Activated T-helper 1 cell treated with anti-CD3 and anti-CD28 coated beads, Interleukin-12 subunit alpha, Interleukin-12 subunit beta, Interleukin-2, Interleukin-4 antibody, amounts not matched to agents 30 ng/mL and 10 ng/mL and 1 ng/mL, durations not matched to agents 14 hours and 24 hours and 36 hours (primary cell): ENCODE measurements at places on chromosomes 6 and 20. TPM values are rescaled to one million over a fixed set of nuclear protein-coding genes. Genes with fewer than 3 reads are reported as not detected.
A peak's percentile ranks its signal among the peaks of the same experiment; 100 is the strongest.

GRCh38 chr20:41619360-41620100 lies 1.4 kb upstream of the CHD6 start:
- DNase-seq = no peak

Gene HCRTR2
- total RNA-seq = not detected in 2 replicates

Gene DLK2
- total RNA-seq = 1.5 and 2.0 TPM in 2 replicates

DNA sequence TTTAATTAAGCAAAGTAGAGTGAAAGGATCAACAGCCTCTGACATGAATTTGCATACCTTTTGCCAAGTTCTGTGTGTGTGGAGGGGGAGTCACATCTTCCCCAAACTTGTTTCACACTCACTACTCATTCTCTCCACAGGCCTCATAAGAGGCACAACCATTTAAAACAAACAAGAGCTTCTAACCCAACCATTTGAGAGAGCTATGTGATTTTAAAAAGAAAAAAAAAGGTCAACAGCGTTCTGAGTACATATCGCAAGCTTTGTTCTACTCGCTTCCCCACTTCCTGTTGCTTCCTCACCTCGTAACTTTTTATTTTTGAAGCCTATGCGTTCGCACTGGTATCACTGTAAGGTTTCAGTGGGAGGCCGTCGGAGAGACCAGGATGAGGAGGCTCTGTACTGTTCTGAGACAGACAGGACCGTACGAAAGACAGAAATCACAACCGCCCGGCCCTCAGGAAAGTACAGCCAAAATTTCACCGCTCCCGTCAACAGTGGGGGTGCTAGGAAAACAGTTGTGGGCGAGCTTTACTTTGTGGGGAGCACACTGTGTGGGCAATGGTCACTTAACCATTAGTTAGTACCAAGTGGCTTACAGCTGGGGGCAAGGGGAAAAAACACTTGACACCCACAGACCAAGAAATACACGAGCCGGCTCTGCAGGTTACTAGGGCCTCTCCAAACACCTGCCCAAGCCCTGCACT lies 61.3 kb downstream of the TRERF1 start:
- DNase-seq = peak; percentile 60

DNA sequence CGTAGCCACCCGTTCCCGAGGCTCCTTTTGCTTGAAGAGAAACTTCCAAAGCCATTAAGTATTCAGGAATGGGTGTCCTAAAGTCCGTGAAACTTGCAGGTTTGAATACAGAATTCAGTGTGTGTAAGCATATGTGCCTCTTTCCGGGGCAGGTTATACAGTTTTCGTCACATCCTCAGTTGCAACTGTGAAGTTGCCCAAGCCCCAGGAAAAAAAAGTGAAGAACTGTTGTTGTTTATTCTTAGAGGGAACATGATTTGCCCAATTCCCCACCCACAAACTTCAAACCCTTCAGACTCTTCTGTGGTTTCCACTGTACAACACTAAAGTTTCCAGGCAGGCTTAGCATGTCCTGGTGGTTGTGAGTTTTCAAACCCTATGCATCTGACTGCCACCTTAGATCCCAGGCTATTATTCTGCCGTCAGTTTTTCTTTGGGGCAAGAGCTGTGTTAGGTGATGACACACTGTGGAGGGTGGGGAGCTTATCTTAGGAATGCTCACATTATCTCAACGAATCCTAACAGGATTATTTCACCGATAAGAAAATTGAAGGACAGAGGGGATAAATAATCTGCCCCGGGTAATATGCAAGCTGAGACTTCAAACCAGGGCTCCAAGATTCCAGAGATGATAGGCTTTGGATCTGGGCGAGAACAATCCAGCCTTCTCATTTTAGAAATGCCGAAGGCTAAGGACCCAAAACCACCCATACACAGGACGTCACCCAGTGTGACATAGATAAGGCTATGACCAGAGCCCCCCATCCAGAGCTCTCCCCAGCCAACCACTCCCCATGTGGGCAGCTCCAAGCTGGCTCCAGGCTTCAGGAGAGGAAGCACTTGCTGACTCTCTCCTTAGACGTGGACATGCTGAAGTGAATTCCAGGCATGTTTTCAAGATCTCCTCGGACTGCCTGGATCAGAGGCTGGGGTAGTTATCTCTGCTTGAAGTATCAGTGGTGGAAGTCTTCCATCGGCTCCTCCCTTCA lies 81.7 kb upstream of the AFDN start:
- no peak for DNase-seq

DNA sequence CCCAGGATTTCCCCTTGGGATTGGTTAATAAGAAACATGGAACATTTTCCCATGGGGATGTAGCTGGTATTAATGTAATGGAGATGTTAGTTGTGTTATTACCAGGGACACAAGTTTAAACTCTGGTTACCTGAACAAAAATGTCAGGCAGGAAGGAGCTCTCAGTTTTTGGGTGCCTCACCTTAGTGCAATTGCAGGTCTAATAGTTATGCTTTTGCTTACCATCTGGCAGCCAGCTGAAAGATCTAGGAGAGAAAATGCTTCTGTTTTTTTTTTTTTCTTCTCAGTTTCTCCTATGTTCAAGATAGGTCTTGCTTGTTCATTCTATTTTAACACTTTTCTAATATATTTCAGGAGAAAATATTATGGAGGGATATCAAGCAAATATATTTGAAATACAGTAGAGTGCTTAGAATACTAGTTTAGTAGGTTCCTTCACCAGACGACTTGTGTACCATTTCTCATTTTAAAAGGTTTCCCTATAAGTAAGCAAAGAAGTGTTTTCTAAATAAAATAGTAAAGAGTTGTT lies 4.2 kb upstream of the UBE2J1 start:
- DNase-seq = no peak
